ENCODE measurements at places on chromosomes 5 and 9.

DNA sequence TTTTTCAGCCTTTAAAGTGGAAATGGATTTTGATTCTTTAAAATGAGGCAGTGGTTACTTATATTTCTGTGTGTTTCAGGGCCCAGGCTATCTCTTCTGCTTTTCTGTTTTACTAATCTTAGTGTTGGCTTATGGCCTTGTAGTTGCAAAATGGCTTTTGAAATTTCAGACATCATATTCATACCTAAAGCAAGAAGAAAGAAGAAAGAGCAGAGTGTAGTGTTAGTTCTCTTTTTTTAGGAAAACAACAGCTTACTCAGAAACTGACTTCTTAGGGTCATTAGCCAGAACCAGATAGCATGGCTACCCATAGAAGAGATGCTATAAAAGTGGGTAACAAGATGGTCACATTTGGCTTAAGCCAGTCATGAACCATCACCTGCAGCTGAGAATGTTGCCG, 20.9 kb downstream of the ZBED3 start:
- DNase-seq = no peak

- no peak for DNase-seq
These were observed 5.1 kb downstream of the SLC25A48 start for GRCh38 chr5:135839566-135839965.

- DNase-seq = no peak
These were observed 423.3 kb downstream of the EFNA5 start for GRCh38 chr5:107247427-107247826.

DNA sequence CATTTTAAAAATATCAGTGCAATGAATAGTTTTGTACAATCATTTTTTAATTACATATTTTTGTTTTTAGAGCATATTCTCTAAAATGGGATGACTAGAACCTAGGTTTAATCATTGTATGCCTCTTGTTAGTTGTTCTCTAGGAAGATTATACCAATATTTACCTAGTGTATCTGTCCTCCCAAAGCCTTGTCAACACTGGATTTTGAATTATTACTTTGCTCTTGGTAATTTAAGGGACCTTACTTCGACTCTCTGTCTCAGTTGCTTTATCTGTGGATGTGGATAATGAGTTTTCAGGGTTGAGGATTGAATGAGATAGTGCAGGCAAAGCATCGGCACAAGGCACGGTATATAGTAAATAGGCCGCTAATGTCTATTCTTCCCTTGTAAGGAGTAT, 10.9 kb upstream of the PIP5K1B start:
- DNase-seq = no peak

- DNase-seq = no peak
These were observed 3.4 kb upstream of the ESM1 start for GRCh38 chr5:54988817-54989216.

- DNase-seq = no peak
These were observed 12.4 kb downstream of the NFIL3 start for GRCh38 chr9:91411096-91411771.

GRCh38 chr5:179475208-179475751, 75.1 kb upstream of the RUFY1 start:
- no peak for DNase-seq
